ENCODE measurements at places on chromosomes 2 and 18. TPM values are rescaled to one million over a fixed set of nuclear protein-coding genes. Genes with fewer than 3 reads are reported as not detected.

- peak overlapping the region; percentile 79 for H3K27ac ChIP-seq
- H3K27me3 ChIP-seq, result peaks cover 5% of the 10 kb centered on the region
- no peak for DNase-seq
- H3K36me3 ChIP-seq, result no peaks in the 10 kb centered on the region
- no peak overlapping the region for H3K4me3 ChIP-seq
- H3K4me1 ChIP-seq, result peaks cover 63% of the 10 kb centered on the region
Measured at GRCh38 chr2:235500761-235501672, 7.2 kb downstream of the AGAP1 start.

TEX44 gene
- not detected for total RNA-seq

DNA sequence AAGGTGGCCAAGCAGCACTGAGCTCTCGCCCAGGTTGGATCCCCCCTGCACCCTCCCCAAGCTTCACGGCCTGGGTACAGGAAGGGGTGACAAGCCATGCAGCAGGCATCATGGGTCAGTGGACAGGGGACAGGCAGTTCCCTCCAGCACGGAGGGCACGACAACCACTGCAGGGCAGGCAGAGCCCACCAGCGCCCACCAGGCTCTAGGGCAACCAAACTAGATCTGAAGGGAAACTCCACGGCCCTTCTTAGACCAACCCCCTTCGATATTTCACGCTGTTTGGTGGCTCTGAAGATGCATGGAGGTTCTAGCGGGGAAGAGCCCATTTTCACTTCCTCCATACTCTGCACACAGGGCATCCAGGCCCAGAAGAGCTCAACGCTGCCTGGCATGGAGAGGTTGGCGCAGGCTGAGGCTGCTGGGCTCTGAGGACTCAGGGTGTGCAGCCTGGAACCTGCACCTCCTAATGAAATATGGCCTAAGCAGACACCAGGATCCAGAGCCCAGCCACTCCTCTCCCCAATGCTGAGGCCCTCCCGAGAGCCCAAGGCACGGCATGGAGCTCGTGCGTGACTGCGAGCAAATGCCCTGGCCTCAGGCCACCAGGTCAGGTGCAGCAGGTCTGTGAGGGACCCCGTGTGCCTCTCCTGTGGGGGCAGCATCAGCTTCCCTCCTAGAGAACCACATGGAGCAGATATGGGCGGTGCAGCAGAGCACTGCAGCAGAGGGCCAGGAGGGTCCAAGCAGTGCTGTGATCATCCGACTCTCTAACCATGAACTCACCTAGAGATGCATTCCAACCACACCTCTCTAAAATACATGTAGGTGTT, 8.7 kb upstream of the MTERF4 start:
- no peak overlapping the region for H3K4me3 ChIP-seq
- no peaks in the 10 kb centered on the region for H3K36me3 ChIP-seq
- no peaks in the 10 kb centered on the region for H3K4me1 ChIP-seq
- H3K27me3 ChIP-seq, result no peaks in the 10 kb centered on the region
- no peak for DNase-seq

- no peaks in the 10 kb centered on the region for H3K36me3 ChIP-seq
- no peak overlapping the region for H3K27ac ChIP-seq
- DNase-seq, result no peak
- no peak overlapping the region for H3K4me3 ChIP-seq
Measured at GRCh38 chr18:22114526-22115321, 54.7 kb upstream of the GATA6 start.

- no peaks in the 10 kb centered on the region for H3K27me3 ChIP-seq
- H3K4me3 ChIP-seq, result no peak overlapping the region
- DNase-seq, result peak; percentile 15
Measured at GRCh38 chr2:207617011-207617671, 8.1 kb downstream of the METTL21A start.

SCYGR4 gene
- not detected for total RNA-seq

DNA sequence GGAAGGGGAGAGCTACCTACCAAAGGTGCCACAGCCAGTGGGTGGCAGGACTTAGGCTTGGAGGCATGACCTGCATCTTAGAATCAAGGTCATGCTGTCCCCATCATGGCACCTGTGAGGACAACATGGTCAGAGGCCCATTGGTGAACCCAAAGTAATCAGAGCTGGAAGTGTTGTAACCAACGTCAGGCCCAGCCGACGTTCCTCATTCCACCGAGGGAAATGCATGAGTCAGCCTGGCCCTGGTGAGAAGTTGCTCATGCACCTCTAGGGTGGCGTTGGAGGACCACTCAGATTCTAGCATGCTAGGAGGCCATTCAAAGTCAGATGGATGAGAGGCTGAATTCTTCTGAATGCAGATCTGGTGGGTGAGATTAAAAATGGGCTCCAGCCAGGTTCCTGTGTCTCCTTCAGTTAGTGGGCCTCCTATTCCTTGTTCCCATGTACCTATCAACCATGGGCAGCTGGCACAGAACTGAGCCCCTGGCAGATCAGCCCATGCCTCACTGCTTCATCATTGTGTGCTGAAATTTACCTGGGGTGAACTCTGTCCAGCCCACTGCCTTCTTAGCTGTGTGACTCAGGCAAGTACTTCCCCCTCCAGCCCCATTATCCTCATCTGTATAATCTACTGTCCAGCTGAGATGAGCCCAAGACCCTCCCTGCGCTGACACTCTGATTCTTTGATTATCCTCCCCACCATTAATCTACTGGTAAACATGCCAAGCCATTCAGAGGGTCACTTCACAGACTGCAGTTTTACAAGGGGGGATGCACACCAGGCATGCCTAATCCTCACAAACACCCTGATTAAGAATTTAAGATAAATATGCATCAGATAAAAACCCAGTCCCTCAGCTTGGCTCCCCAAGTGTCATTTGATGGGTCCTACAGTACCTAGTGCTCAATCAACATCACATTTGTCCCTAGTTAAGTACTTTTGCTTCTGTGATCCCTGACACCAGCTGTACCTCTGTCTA, 14.0 kb downstream of the SLC14A2 start:
- no peak for DNase-seq
- H3K27me3 ChIP-seq, result no peaks in the 10 kb centered on the region
- no peak overlapping the region for H3K27ac ChIP-seq
- H3K4me3 ChIP-seq, result no peak overlapping the region
- no peaks in the 10 kb centered on the region for H3K4me1 ChIP-seq
- no peaks in the 10 kb centered on the region for H3K36me3 ChIP-seq

LYPD6B gene
- total RNA-seq, result not detected

TMEM163 gene
- total RNA-seq, result 0.66 TPM

FAM210A gene
- 28.8 TPM for total RNA-seq

- DNase-seq, result no peak
- H3K27ac ChIP-seq, result peak overlapping the region; percentile 92
- H3K4me1 ChIP-seq, result no peaks in the 10 kb centered on the region
- H3K36me3 ChIP-seq, result no peaks in the 10 kb centered on the region
Measured at GRCh38 chr18:32351032-32351431, 119.7 kb downstream of the GAREM1 start.

ASXL3 gene
- 8.2 TPM for total RNA-seq

GALNT14 gene
- total RNA-seq, result 1.5 TPM

GRCh38 chr2:37167636-37168180, 10.9 kb upstream of the EIF2AK2 start:
- DNase-seq, result no peak
- H3K27ac ChIP-seq, result no peak overlapping the region
- no peaks in the 10 kb centered on the region for H3K36me3 ChIP-seq
- no peaks in the 10 kb centered on the region for H3K27me3 ChIP-seq
- H3K4me3 ChIP-seq, result no peak overlapping the region
- H3K4me1 ChIP-seq, result no peaks in the 10 kb centered on the region

- no peaks in the 10 kb centered on the region for H3K4me1 ChIP-seq
- DNase-seq, result no peak
- H3K4me3 ChIP-seq, result no peak overlapping the region
- no peaks in the 10 kb centered on the region for H3K27me3 ChIP-seq
- H3K36me3 ChIP-seq, result peaks cover 24% of the 10 kb centered on the region
Measured at GRCh38 chr2:224479826-224480225, 77.9 kb upstream of the FAM124B start.

DNA sequence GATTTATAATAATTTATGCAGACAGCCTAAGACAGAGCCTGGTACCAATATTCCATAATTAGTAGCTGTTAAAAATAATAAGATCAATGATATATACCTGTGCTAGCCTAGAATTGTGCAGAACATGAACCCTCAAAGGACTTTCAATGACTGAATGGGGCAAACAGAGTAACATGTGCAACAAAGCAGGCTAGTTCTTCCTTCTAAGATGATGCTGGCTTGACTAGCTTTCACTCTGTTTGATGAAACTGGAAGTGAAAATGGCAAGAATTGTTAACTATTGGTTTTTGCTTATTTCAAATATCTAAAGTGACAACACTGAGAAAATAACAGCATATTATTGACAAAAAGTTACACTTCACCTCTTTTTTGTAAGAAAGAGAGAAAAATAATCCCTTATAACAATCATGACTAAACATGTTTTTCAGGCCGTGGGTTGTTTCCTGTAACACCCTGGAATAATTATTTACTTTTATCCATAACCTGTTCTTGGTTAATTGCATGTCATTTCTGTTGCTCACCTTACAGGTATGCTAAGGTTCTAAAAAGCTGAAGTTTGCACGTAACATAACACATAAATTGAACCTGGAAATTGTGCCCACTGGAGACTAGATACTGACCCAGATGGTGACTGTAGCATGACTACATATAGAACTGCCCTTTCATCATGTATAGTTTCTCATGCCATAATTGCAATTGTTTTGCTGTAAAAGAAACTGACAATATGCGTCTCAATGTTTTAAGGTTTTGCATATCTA, 108.7 kb downstream of the C18orf54 start:
- H3K27me3 ChIP-seq, result no peaks in the 10 kb centered on the region
- no peak overlapping the region for H3K4me3 ChIP-seq
- no peak overlapping the region for H3K27ac ChIP-seq
- H3K4me1 ChIP-seq, result no peaks in the 10 kb centered on the region

- H3K4me3 ChIP-seq, result no peak overlapping the region
- no peaks in the 10 kb centered on the region for H3K4me1 ChIP-seq
- no peak overlapping the region for H3K27ac ChIP-seq
- no peaks in the 10 kb centered on the region for H3K36me3 ChIP-seq
- no peaks in the 10 kb centered on the region for H3K27me3 ChIP-seq
Measured at GRCh38 chr2:14475994-14476393, 156.5 kb upstream of the LRATD1 start.

GRCh38 chr2:10052216-10052615, 8.9 kb downstream of the KLF11 start:
- H3K27me3 ChIP-seq, result no peaks in the 10 kb centered on the region
- no peak overlapping the region for H3K27ac ChIP-seq
- peaks cover 27% of the 10 kb centered on the region for H3K4me1 ChIP-seq
- no peak for DNase-seq
- peaks cover 40% of the 10 kb centered on the region for H3K36me3 ChIP-seq

ZNF892 gene
- total RNA-seq, result 6.2 TPM

DNA sequence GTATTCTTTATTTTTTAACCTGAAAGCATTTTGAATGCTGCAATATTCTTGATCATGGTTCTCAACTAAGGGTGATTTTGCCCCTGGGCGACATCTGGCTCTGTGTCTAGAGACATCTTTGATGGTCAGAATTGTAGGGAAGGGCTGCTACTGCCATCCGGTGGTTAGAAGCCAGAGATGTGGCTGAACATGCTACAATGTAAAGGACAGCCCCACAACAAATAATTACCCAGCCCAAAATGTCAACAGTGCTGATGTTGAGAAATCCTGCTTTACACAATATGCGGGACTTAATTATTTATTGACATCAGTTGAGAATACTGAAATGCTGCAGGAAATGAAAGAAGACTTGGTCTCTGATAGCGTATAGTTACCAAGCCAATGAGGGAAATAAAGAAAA, 37.5 kb upstream of the SERPINB2 start:
- H3K4me1 ChIP-seq, result no peaks in the 10 kb centered on the region
- H3K36me3 ChIP-seq, result no peaks in the 10 kb centered on the region
- no peak overlapping the region for H3K27ac ChIP-seq
- DNase-seq, result no peak
- no peak overlapping the region for H3K4me3 ChIP-seq
- H3K27me3 ChIP-seq, result no peaks in the 10 kb centered on the region

CYP27A1 gene
- total RNA-seq, result 18.4 TPM

SCYGR7 gene
- not detected for total RNA-seq

DNA sequence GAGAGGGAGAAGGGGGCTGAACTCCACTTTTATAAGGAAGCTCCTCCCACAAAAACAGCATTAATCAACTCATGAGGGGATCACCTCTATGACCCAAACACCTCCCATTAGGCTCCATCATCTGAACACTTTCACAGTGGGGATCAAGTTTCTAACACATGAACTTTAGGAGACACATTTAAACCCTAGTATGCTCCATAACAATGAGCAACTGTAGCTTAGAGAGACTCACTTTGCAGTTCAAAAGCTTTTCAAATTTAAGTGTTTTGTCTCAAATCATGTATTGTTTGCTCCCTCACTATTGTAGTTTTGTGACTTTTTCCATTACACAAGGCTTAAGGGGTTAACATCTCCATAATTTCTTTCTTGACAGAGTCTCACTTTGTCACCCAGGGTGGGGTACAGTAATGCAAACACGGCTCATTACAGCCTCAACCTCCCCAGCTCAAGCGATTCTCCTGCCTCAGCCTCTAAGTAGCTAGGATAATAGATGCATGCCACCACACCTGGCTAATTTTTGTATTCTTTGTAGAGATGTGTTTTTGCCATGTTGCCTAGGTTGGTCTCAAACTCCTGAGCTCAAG, 352.7 kb upstream of the CDH20 start:
- no peak for DNase-seq
- H3K27ac ChIP-seq, result no peak overlapping the region
- H3K27me3 ChIP-seq, result no peaks in the 10 kb centered on the region
- no peaks in the 10 kb centered on the region for H3K4me1 ChIP-seq

LAMA1 gene
- 6.4 TPM for total RNA-seq

RAX gene
- total RNA-seq, result not detected

SLC1A4 gene
- total RNA-seq, result 13.6 TPM

DNA sequence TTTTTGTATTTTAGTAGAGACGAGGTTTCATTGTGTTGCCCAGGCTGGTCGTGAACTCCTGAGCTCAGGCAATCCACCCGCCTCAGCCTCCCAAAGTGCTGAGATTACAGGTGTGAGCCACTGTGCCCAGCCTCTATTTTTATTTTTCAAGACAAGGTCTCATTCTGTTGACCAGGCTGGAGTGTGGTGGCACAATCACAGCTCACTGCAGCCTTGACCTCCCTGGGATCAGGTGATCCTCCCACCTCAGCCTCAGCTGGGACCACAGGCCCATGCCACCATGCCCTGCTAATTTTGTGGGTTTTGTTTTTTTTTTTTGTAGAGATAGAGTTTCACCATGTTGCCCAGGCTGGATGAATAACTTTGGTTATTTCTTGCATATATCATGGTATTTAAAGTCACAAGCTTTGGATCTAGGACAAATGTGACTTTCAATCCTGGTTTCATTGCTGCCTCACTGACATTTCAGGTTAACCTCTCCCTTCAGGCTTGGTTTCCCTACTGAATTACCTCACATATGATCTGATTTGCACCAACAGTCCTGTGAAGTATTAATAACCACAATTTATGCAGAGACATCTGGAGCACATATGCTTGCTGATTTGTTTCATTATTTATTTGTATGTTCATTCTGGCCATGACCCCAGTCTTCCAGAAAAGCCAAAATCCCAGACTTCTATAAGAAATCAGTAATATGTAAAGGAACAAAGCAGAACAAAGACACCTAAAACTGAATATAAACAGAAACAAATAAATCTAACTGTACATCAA, 17.5 kb upstream of the RAB31 start:
- no peaks in the 10 kb centered on the region for H3K27me3 ChIP-seq
- H3K36me3 ChIP-seq, result no peaks in the 10 kb centered on the region
- no peak overlapping the region for H3K4me3 ChIP-seq
- peak; percentile 84 for DNase-seq
- no peak overlapping the region for H3K27ac ChIP-seq
- peaks cover 3% of the 10 kb centered on the region for H3K4me1 ChIP-seq

Data from muscle of leg (tissue), 16 donors.